ENCODE measurements at places on chromosomes 3 and 15.
A peak's percentile ranks its signal among the peaks of the same experiment; 100 is the strongest.

- no peak for DNase-seq
Observed at GRCh38 chr15:25811481-25811906, 51.6 kb downstream of the ATP10A start.

DNA sequence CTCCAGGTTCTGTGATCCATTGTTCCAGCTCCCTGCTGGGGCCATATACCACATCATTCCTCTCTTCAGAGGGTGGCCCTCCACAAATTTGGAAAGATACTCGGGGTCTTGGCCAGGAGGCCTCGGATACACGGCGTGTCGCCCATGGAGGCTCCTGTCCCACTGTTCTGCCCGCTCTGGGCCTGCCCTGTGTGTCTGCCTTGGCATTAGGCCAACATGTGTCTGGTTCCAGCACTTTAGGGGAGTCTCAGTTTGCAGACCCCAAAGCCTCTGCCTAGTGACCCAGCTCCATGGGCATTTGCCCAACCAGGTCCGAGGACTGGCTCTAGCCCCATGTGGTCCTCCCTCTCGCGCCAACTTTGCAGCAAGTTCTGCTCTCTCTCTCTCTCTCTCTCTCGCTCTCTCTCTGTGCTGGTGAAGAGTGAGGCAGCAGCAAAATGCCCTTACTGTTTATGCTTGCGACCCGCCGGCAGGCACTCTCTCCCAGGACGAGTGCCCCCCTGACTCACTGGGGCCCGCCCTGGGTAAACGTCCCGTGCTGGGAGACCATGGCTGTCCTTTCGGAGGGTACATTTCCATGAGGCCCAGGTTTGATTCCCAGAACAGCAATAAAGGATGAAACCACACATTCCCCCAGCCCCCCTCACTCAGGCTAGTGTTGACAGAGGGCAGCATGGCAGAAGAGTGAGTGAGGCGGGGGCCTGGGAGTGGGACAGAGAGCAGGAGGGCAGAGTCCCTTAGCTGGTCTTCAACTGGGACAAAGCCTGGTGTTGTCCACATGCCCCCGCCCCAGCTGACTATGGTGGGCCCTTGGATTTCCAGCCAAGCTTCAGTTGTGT lies 77.9 kb downstream of the ISG20 start:
- DNase-seq, result no peak

DNA sequence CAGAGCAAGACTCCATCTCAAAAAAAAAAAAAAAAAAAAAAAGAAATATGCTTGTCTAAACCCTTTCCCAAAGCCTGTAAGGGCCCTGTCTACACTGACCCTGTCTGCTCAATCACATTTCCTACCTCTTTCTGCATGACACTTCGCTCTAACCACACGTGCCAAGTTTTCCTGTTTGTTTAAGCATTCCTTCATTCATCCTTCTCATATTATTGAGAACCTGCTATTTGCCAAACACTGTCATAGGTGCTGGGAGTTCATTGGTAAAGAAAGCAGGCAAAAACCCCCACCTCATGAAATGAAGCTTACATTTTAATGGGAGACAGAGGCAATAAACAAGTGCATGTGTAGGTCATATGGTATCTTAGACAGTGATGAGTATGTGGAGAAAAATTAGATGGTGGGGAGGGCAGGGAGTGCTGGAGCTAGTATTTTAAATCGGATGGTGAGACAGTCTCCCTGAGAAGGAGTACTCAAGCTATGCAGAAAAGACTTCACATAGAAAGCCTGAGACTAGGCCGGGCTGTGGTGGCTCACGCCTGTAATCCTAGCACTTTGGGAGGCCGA lies 48.0 kb downstream of the B3GNT5 start:
- no peak for DNase-seq

- DNase-seq, result no peak
Observed at GRCh38 chr15:42955518-42955917, 34.9 kb upstream of the TTBK2 start.

- peak; percentile 35 for DNase-seq
Observed at GRCh38 chr3:47079432-47079831, 84.5 kb downstream of the SETD2 start.

DNA sequence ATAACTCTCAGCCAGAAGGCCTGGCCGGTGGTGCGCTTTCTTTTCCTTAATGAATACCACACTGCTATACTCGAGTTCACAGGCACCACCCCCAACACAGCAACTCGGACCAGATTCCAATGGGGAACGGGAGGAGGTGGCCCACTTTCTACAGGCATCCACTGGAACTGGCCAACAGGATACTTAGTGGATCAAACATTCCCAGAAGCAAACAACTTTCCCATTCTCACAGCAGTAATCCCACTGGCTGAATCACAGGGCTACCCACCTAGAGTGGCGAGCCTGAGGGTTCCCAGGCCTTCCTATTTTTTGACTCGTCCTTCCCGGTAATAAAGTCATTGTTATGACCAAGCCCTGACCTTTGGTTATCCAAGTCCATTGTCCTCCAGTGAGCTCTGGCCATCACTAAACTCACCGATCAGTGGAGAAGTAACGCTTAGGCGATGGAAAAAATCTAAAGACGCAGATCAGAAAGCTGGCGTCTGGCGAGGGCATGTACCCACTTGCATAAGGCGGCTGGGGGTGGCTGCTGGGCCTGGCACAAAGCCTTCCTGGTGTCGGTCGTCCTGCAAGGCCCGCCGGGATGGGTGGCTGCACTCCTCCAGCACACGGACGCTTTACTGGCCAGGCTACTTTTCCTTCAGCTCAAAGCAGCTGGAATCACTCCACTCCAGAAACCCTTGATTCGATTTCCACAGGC lies 1.2 kb downstream of the EOGT start:
- no peak for DNase-seq

- DNase-seq, result no peak
Observed at GRCh38 chr3:5309602-5310001, 122.1 kb downstream of the EDEM1 start.

- no peak for DNase-seq
Observed at GRCh38 chr3:61848885-61849284, 287.5 kb downstream of the PTPRG start.

DNA sequence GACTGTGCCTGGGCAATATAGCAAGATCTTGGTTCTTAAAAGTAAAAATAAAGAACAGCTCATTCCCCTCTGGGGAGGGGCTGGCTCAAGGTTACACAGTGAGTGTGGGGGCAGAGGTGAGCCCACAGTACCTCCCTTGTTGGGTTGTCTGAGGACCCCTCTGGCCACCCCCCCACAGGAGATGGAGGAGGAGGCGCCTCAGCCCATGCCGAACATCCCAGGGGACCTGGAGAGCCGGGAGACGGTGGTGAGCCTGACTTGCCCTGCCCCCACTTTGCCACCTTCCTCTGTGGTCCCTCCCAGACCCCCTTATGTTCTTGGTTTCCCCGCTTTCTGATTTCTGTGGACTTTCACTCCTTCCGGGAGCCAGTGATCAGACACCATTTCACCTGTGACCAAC lies 28.7 kb downstream of the NGRN start:
- no peak for DNase-seq

- DNase-seq, result no peak
Observed at GRCh38 chr15:55496716-55497115, 11.3 kb downstream of the DNAAF4 start.

DNA sequence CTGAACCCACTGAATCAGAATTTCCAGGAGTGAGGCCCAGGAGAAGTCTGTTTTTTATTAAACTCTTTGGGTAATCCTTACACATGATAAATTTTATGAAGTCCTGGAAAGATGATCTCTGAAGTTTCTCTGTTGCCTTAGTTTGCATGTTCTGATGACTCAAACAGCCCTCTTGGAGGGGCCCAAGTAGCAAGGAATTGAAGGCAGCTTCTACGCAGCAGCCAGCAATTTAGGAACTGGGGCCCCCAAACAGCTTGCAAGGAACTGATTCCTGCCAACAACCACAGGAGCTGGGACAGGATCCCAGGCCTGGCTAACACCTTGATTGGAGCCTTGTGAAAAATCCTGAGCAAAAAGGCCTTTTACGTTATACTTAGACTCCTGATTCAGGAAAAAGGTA lies 5.4 kb upstream of the ACP3 start:
- no peak for DNase-seq

DNA sequence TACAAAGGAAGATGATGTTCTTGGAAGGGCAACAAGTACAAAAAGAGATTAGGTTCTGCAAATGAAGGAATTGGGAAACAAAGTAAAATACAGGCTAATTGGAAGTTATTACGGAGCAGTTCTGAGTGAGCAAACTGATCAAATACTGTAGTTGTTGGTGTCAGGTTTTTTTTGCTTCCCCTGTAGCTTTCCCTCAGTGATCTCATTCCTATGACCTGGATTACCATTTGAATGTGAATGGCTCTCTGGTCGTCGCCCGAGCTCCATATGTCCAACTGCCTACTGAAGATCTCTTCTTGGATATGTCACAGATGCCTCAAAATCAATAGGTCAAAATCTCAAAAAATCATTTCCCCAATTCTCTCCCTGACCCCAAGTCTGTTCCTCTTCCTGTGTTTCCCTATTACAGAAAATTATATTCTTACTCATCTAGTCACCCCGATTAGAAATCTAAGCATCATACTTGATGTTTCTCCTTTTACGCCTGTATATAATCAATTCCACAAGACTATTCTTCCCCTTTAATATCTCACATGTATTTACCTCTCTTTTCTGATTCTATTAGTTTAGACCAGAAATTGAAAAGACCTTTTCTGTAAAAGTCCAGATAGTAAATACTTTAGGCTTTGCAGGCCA lies 29.0 kb downstream of the GOLM2 start:
- no peak for DNase-seq

GRCh38 chr3:183266454-183266853 lies 13.4 kb downstream of the B3GNT5 start:
- no peak for DNase-seq

DNA sequence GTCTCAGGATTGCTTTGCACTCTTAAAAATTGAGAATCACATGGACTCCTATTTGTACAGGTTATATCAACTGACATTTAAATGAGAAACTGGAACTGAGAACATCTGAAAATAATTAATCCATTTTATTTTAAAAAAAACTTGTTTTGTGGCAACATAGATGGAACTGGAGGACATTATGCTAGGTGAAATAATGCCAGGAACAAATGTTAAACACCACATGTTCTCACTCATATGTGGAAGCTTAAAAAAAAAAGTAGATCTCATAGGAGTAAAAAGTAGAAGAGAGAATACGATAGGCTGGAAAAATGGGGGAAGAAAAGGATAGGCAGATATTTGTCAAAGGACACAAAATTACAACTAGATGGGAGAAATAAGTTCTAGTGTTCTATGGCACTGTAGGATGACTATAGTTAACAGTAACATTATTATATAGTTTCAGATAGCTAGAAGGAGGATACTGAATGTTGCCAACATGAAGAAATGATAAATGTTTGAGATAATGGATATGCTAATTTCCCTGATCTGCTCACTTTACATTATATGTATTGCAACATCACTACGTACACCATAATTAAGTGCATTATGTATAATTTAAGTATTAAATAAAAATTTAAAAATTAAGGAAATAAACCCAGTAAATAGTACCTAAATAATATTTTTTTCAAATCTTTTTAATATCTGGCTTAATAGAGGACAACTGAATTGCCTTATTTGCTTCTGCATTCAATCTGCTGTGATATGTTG lies 100.5 kb upstream of the TSPAN3 start:
- no peak for DNase-seq

GRCh38 chr3:134749802-134750553 lies 45.1 kb upstream of the EPHB1 start:
- DNase-seq, result no peak

- no peak for DNase-seq
Observed at GRCh38 chr3:50050361-50050760, 38.4 kb upstream of the RBM5 start.

GRCh38 chr15:68379759-68380290 lies 52.1 kb downstream of the ITGA11 start:
- no peak for DNase-seq

GRCh38 chr15:39243396-39243795 lies 337.5 kb upstream of the THBS1 start:
- DNase-seq, result no peak

GRCh38 chr3:154285221-154285620 lies 39.1 kb downstream of the DHX36 start:
- no peak for DNase-seq

DNA sequence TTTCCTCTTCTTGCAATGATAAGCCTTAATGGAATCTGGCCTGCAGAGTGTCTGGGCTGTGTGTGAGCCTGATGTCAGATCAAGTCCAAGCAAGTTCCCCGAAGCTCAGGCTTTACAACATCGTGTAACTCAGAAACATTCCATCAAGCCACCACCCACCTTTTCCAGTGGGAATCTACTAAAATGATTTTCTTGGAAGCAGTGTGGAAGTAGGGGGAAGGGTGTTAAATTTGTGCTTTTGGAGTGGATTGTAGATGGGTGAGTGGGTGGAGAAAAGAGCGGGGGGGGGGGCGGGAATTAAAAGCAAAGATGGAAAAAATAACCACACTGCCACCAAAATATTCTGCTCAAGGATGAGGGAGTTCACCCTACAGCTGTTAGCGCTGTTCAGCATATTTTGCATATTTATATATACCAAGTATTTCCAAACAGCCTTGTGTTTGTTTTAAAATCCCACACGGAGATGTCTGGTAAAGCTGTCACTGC lies 53.6 kb downstream of the VGLL3 start:
- no peak for DNase-seq

DNA sequence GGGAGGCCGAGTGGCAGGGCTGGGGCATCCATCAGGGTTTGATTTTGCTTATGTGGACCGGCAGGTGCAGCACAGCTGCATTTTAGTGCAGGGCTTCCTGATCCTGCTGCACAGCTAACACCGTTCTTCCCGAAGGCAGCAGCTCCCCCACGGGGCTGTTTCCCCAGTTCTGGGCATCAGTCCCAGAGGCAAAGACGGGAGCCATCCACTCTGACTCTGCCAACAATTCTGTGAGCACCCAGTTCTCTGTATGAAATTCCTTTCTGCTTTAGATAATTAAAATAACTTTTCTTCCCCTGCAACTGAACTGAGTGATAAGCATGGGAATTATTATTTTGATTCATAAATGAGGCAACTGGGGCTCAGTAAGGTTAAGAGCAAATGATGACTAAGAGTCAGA lies 262.9 kb upstream of the ATP10A start:
- DNase-seq, result no peak

GRCh38 chr3:10836676-10837075 lies 20.6 kb downstream of the SLC6A11 start:
- DNase-seq, result no peak

DNA sequence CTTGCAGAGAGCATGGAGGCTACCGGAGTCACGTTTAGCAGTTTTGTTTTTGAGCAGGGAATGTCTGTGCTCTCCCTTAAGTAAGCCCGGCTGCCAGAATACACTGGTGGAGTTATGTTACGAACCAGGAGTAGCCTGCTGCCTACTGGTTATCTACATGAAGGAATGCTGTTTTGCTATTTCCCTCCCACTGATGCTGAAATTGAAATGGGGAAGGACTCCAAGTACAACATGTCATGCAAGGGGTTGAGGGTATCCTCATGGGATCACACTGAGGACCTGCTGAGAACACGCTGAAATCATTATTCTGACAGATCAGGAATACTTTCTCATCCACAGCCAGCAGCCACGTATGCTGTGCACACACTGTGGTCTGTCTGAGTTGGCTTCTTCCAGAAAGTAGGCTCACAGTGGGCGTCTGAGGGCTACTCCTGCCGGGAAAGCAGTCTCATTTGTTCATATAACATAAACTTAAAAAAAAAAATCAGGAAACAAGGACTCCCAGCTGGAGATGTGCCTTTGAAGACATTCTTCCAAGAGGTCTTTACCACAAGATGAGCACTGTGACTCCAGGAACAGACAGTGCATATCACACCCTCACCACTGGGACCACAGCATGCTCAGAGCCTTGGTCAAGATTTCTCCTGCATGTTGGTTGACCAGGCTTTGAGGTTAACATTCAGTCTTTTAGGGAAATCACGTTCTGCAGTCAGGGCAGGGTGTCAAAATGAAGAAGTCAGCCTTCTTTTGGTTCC lies 300.4 kb upstream of the RASGRP1 start:
- no peak for DNase-seq

GRCh38 chr3:146037697-146038096 lies 123.3 kb downstream of the PLOD2 start:
- no peak for DNase-seq
